Mesendoderm (in vitro differentiated cells): ENCODE measurements at places on chromosomes 4 and X.

DNA sequence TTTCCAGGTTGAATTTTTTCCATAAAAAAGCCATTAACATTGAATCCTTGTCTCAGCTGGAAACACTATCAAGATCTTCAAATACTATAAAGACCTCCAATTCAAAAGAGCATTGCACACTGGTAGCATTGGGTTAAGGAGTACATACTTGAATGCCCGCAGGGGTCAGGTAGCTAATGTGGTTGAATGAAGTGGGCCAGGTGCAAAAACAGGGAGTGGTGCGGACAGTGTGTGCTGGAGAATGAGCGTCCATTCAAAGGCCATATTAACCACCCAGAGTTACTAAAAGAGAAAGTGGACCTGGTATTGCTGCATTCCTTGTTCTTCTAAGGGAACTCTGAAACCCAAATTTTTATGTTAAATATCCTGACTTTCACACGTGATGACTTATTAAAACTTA lies 91.6 kb downstream of the NYX start:
- no peak for DNase-seq

- peak; percentile 55 for DNase-seq
Observed at GRCh38 chrX:38857736-38858523, 56.7 kb downstream of the MID1IP1 start.

DNA sequence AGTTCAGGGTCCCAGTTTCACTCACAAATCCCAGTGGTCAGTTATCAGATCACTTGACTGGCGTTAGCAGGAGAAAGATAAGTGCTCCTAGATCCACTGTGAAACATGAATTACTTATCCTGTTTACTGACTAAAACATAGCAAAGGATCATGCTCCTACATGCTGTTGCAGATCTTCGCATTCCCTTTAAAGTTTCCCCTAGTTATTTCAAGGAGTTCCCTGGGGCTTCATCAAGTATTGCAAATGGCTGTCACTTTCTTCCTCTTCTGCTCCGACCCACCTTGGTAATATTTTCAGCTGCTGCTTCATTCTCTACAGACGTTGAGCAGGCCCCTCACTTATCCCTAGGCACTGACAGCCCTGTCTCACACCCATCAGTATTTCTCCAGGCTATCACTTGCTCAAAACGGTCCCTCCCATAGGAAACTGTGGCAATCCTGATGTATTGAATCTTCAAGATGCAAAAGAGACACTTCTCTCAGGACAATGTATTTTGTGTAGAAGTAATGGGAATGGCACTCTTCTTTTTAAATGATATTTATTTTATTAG lies 466.0 kb downstream of the INPP4B start:
- DNase-seq = peak; percentile 53

GRCh38 chrX:68387776-68388175 lies 45.5 kb downstream of the OPHN1 start:
- no peak for DNase-seq

DNA sequence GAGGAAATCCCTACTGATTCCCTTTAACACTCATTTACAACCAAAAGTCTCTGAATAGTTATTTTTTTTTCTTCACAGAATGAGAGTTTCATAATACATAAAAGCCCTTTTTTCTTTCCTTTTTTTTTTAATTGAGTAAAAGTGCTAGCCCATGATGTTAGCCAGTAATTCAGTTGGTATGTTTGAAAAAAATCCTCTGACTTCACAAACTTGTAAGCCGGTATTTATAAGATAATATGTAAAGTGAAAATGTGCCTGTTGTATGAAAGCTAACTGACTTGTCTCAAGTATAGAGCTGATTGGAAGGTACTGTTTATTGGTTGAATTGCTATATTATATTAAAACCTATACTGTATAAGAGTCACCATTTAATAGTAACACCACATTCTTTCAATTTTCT lies 70.2 kb upstream of the NEIL3 start:
- no peak for DNase-seq

DNA sequence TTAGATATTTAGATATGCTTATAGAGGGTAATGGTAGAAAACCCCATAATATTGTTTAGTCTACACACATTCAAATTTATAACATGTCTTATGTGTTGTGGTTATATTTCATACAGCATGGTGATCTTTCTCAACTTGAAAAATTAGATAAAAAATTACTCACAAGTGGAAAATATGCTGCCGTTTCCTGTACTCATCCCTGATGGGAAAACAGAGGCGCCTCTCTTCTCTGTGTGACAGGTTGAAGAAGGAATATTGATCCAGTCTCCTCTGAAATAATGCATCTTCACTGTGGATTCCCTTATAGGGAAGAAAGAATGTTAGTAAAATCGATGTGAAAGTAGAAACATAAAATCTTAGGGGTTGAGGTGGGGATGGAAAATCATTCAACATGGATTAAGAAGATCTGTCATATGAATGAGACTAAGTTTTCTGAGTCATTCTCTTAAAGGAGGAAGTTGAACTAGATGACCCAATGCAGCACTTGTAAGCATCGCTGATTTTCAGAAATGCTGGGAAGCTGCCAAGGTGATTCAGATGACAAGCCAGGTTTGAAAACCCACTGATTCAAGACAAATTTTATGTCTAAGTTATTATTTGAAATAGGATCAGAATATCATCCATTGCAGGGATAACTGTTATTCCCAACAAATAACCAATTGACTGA lies 70.7 kb downstream of the ANKRD50 start:
- DNase-seq = no peak

GRCh38 chr4:24298911-24299310 lies 285.4 kb downstream of the DHX15 start:
- no peak for DNase-seq

GRCh38 chr4:159341522-159341921 lies 238.6 kb downstream of the RAPGEF2 start:
- no peak for DNase-seq

DNA sequence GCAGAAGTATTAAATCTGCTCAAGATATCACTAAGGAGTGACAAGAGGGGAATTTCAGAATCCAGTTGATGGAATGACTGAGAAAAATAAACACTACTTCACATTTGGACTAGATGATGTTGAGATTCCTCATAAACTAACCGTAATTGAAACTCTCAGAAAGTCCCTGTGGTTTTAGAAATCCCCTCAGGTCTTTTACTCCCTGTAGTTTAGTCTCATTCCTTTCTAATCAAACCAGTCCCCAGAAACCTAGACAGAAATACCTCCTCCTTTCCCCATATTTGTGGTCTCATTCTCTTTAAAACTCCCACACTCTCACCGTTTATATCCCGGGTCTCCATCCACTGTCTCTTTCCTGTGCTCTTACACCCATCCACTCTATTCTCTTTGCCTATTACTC lies 15.0 kb upstream of the TLR1 start:
- DNase-seq = no peak

- no peak for DNase-seq
Observed at GRCh38 chr4:105620640-105621323, 68.4 kb downstream of the ARHGEF38 start.

DNA sequence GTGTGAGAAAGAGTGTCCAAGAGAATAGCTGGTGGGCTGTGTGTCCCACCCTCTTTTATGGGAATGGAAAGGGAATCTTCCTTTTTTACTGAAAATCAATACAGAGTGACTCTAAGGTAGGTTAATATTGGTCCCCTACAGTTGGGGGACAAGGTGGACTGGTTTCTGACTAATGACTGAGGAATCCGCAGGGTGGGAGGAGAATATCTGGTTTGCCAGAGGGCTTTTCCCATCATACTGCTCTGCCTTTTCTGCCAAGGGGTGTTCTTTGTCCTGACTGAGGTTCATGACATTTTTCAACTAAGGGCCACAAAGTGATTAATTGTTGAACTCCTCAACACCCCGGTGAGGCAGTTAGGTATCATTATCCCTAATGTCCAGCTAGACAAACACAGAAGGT lies 261.6 kb downstream of the SPATA18 start:
- peak; percentile 75 for DNase-seq

DNA sequence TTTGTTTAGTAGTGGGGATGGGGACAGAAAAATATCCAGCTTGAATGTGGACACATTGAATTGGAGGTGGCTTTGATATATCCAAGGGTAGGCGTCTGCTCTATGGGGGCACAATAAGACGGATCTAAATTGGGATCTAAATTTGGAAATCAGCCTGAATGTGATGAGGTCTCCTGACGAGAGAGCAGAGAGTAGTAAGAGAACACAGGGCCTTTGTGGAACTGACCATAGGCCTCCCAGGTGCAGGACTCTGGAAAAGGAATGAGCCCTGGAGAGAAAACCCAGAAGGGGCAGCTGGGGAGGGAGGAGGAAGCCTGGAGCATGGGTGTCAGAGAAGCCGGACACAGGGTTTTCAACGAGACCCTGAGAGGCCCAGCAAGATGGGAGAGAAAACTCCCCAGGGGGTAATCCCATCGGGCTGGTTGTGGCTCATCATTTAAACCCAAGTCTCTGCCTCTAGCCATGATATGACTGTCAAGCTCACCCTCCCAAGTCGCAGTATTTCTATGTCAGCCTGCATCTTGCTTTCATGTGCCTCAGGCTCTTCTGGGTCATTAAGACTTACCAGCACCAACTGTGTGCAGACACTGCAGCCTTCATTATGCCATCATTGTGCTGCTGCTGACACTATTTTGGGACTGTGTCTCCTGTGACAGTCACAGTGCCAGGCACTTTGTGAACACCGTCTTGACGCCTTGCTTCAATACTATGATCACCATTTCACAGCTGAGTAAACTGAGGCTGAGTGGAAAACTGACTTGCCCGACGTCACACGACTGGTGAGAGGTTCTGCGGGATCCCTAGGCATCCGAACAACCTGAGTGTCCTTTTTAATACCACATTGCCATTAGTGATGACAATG lies 57.1 kb downstream of the ANAPC4 start:
- DNase-seq = no peak

DNA sequence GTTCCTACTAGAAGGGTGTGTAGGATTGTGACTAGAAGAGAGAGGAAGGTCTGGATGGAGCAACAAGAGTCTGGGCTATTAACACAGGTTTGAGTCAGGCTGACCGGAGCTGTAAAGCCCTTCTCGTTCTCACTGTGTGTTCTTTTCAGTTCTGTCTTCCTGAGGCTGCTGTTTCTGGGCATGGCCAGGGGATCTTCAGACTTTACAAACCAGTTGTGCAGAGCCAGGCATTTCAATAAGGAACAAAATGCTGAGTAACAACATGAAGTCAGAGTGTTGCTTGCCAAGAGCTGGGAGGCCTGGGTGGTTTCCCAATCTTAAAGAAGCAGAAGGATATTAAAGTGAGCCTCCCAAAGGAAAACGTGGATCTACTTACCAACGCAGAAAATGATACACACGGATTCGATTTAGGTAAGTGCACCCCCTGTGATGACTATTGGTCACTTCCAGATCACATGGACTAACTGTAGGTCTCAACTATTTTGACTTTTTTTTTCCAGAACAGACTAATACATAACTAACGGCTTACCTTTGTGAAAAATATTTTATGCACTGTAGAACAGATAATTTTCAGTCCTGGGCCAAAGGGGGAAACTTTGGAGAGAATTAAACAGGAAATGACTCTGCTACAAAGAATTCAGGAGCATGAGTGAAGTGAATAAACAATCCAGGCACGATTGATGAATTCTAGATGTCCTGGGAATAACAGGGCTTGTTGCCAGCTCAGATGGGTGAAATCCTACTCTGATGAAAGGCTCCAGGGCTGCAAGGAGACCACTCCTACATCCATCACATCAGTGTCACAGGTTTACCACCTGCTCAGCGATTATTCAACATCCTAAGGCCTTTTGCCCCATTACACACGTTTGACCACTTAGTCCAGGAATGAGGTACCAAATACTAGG lies 94.5 kb downstream of the ANXA3 start:
- DNase-seq = no peak

DNA sequence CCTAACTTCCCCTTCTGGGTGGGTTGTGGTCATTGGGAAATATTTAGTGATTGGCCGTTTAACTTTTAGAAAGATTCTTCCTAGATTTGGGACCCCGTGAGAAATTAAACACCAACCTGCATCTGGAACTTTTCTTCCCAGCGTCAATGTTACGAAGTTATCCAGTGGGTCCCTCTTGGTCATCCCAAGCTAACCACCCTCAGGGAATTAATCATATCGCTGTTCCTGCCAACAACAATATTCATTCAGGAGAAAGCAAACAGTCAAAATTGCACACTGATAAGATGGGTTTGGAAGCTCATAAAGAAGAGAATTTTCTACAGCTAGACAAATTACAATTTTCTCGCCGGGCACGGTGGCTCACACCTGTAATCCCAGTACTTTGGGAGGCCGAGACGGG lies 121.2 kb upstream of the STX18 start:
- no peak for DNase-seq

GRCh38 chr4:101349801-101350064 lies 2.4 kb upstream of the PPP3CA start:
- no peak for DNase-seq

DNA sequence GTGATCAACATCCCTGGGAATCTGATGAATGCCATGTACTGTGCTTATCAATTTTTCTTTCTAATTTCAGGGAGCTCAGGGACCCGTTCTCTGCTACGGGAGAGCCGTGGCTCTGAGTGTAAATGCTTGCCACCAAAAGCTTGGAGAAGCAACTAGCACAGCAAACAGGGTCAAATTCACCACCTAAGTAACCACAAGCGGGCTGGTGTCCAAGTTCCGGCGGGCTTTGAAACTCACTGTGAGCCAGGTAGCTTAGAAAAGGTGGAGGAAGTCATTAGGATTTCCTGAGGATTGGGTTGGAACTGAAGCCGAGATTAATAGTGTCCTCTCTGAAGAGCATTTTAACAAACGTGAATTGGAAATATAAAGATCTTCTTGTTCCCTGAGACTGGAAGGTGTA lies 87.2 kb downstream of the CLDN34 start:
- no peak for DNase-seq
